T-helper 17 cell (primary cell): ENCODE measurements at places on chromosomes 4 and X.

GRCh38 chr4:163256680-163257343, 75.6 kb downstream of the NPY1R start:
- no peak for DNase-seq

DNA sequence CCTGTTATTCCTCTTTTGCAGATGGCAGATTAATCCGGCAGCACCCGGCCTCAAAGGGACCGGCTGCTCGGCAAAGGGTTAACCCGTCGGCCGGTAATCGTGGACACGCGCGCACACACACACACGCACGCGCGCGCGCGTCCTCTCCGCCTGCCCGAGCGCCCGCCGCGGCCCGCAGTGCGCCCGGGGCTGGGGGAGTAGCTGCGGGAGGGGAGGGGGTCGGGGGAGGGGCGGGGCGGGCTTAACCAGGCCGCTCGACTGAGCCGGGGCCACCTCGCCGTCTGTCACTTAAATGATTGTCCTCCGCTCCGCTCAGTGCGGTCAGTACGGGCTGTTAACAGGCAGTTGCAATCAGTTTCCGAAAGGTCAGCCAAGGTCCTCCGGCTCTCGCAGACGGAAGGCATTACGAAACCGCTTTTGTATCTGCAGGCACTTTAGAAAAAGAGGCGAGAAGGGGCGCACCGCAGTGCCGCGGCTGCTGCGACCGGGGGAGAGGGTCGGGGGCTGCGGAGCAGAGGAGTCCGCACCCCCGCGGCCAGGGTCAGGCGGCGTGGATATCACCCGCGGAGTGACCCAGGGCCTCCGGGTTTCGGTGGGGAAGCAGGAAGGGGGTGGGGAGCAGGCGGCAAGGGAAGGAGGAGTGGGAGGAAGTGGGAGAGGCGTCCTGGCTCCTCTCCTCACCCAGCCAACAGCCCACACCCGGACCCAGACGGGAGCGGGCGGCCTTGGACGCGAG, 57.3 kb upstream of the BCOR start:
- DNase-seq = no peak

DNA sequence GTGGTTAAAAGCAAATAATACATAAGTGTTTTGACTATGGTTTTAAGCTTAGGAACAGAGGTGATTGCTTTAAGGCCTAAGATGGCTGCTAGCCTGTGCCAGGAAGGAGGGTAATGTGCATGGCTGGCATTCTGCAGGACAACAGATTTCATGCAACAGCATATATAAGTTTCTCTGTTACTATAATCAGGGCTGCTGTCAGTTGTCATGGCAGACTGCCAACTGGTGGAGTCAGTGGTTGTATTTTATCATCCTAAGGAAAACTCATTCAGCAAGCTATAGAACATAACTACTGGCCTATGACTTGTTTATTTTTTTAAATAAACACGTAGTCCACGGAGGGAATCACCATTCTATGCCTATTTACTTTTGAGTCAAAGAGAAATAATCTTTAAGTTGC, 77.7 kb upstream of the DCAF8L1 start:
- DNase-seq = no peak

GRCh38 chr4:85823295-85823694, 348.3 kb downstream of the ARHGAP24 start:
- no peak for DNase-seq

GRCh38 chr4:118035309-118035708, 1.0 kb downstream of the NDST3 start:
- DNase-seq = no peak

DNA sequence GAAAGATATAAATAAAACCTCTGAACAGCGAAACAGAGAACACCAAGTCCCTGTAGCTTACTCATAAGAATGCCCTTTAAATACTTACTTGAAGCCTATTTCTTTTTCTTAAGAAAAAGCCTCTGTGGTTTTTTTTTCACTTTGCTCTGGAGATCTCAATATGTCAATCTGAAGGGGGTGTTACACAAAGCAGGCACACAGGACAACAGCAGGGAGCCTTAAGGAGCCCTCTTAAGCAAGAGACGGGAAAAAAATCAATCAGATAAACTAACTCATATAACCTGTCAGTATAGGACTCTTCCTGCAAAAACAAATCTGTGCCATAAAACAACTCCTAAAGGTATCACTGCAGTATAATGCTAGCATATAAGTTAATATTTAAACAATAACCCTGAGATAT, 611.1 kb upstream of the ATOH1 start:
- no peak for DNase-seq

DNA sequence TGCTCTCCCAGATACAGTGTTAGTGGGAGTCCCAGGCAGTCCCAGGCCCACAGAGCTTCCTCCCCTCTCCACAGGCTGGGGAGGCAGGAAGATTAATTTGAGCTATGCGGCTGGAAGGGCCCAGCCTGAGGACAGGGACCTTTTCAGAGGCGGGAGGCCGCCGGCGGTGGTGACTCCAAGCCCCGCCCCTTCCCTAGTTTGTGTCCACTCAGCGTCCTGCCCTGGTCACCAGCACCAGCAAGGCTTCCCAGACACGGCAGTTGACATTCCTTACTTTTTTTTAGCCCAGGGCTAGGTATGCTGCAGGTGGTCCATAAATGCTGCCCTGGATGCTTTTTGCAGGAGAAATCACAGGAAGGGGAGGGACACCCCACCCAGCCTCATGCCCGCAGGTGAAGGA, 67.7 kb upstream of the LRPAP1 start:
- no peak for DNase-seq

DNA sequence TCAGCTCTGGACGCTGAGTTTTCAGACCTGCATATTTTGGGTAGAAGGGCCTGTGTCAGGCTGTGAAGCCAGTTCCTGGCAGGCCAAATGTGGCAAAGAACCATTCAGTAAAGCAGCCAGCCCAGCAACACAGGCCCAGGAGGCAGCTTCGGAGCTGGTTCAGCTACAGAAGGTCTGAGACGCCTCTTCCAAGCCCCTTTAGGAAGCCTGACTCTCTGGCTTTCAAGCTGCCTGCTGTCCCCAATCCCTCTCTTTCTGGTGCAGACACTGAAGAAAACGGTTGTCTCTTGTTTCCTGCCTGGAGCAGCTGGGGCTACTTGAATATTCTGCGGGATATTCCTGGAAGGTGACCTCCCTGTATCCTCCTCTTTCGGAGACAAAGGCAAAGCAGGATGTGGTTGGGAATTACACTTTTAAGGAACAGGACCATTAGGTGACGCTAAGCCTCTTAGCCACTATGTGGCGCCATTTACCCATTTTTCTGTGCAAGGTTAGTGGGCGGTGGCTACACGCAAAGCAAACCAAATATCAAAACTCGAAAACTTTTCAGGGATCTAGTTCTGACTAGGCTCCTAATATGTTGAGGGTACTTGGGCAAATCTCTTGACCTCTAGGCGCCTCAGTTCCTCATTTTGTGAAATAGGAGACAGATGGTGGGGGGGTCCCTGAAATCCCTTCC, 47.2 kb upstream of the LAS1L start:
- DNase-seq = peak; percentile 40

DNA sequence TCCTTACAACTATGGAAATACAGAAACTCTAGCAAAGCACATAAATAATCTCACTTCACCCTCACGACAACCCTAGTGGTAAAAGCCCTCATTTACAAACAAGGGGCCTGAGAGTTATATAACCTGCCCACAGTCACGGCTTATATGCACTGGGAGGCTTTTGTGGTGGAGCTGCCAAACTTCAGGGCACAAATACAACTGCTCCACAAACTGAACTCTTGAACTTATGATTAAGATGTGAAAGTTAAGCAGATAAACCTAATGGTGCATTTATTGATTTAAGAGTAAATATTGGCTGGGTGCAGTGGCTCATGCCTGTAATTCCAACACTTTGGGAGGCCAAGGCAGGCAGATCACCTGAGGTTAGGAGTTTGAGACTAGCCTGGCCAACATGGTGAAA, 19.0 kb downstream of the SLC2A9 start:
- no peak for DNase-seq

DNA sequence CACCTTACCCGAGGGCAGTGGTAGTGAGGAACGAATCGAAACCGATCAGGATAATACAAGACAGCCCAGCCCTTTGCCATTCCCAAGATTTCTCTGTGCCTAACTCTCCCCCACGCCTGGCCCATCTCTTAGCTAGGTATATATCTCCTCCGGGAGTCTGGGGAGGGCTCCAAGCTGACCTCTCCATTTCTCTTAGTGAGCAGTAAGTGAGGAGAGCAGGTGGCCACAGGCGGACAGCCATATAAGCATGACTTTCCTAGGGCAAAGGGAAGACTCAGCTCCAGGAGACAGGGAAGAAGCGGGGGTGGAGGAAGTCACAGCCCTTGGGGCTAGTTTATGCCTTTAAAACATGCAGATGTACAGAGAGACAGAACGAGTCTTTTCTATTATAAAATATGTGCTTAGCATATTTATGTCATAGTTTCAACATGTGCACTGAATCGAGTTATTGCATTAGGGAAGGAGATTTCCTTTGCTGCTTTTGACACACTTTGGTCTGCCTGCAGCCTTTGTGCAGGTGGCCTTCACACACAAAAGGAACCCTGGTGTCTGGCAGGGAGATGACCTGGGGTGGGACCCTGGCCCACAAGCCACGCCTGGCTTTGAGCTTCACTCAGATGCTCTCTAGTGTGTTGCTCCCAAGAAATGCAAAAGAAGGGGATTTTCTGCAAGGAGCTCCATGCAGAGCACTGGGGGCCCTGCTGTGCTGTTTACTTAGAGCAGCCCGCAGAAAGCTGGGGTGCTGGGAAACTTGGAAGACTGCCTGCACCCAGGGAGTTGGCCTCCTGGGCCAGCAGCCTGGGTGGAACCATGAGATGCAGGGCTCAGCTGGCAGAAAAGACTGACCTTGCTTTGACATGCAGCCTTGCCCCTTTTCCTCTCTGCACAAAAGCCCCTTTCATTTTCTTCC, 613.3 kb downstream of the BCOR start:
- DNase-seq = no peak

DNA sequence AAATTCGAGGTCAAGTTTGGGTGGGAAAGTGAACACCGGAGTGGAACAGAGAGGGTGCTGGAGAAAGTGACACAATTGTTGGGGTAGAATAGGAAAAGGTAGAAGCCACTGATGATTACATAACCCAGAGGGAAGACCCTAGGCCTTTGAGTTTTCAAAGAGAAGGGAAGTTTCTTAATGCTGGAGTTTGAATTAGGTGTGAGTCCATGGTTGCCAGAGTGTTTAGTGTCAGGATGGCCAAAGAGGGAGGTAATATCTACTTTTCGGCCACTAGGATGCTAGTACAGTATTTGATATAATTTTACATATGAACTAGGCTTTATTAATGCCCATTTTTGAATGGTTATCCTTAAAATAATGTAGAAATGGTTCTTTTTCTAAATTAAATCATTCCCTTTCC, 5.4 kb downstream of the BCORL1 start:
- DNase-seq = no peak

GRCh38 chr4:111977419-111977965, 167.8 kb upstream of the FAM241A start:
- no peak for DNase-seq

- no peak for DNase-seq
Measured at GRCh38 chr4:184400375-184400870, 73.9 kb downstream of the IRF2 start.

DNA sequence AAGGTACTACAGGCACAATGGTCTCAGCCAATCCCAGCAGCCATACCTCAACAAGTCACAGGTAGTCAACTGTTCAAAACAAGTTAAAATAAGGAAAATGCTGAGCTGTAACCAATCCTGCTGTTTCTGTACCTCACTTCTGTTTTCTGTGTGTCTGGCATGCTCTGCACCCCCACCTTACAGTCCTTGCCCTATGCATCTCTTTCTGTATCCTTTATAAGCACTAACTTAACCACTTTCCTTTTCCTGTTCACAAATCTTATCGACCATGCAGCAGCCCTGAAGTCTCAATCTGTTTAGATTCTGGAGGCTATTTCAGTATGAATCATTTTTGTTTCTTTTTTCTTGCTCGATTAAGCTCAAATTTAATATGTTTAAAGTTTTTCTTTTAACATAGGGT, 12.5 kb upstream of the FAM13A start:
- DNase-seq = no peak

- no peak for DNase-seq
Measured at GRCh38 chr4:53688186-53688790, 97.0 kb upstream of the LNX1 start.

GRCh38 chr4:75056277-75056676, 123.4 kb downstream of the PARM1 start:
- DNase-seq = no peak

DNA sequence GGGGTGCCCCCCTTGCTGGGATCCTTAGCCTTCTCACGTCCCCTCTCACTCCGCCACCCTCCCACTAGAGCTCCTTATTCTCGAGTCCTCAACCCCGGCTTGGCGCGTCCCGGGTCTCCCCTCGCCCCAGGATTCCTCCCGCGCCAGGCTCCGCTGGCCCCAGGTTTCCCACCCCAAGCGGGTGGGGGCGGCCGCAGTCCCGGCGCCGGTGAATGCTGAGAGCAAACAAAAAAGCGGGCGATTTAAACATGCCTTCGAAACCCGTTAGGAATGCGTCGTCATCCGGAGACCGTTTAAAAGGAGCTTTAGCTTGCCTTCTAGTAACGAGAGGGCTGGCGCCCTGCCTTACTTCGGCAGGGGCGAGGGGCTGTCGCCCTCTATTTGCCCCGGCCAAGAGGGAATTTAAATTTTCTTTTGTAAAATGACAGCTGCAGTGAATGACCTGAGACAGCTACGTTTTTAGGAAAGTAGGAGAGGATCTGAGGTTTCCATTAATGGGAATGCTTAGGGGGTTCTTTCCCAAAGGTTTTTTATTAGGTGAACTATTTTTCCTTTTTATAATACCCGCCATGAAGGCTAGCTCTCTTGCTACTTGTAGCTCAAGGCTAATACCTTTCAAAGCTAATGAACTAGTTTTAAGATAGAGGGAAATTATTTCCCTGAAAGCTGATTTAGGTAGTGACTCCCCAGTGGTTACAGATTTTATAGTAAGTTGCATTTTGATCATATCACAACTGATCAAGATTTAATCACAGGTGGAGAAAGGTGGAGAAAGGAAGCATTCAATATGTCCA, 3.1 kb downstream of the JADE1 start:
- no peak for DNase-seq

- DNase-seq = no peak
Measured at GRCh38 chr4:120096508-120097297, 30.1 kb upstream of the MAD2L1 start.

DNA sequence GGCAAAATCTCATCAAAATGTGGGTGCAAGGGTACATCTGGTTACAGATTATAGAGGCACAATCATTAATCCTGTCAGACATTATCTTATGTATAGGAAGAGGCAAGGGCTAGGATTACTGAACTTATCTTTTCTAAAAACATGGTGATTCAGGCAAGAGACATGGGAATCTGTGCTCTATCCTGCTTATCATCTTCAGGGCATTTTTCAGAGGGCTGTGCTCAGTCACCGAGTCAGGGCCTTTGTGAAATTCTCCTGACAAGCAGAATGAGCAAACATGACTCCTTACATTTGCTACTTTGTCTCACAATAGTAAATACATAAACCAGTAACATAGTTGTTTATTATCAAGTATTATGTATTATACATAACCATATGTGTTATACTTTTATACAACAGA, 84.2 kb upstream of the KCTD8 start:
- no peak for DNase-seq

DNA sequence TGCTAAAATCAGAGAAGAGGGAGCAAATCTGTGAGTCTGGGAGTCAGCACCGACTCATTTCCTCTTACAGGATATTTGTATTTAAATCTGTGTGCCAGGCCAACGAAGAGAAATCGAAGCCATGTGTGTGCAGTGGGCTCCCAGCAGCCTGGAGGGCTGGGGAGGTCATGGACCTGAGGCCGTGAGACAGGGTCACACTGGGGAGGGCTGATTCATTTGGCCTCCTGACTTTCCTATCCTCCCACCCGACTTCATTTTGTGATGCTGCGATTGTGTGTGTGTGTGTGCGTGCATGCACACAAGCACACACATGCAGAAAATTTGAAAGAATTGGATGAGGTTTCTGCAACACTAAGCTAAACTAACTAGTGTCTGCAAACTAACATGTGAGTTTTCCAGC, 48.7 kb upstream of the STX18 start:
- no peak for DNase-seq
